Camera-type eye (tissue), 1 donor: ENCODE measurements at places on chromosomes 16 and 17. TPM values are rescaled to one million over a fixed set of nuclear protein-coding genes. Genes with fewer than 3 reads are reported as not detected.

DOC2A gene
- total RNA-seq = 2.7 TPM

ST6GALNAC2 gene
- total RNA-seq = 28.5 TPM

ZKSCAN2 gene
- 21.2 TPM for total RNA-seq

PIPOX gene
- total RNA-seq = 5.3 TPM

HOXB7 gene
- total RNA-seq = not detected

PLEKHH3 gene
- 20.6 TPM for total RNA-seq

IRX5 gene
- 19.3 TPM for total RNA-seq

ABAT gene
- total RNA-seq = 42.9 TPM

NPIPB13 gene
- total RNA-seq = not detected

P2RX1 gene
- 1.0 TPM for total RNA-seq

TP53TG3F gene
- total RNA-seq = not detected

KLHL10 gene
- total RNA-seq = 0.16 TPM

ABCA8 gene
- total RNA-seq = 66.8 TPM

HAS3 gene
- 4.1 TPM for total RNA-seq

NOG gene
- 10.2 TPM for total RNA-seq

SOX8 gene
- 58.4 TPM for total RNA-seq

CHST5 gene
- 1.6 TPM for total RNA-seq

ACSM2A gene
- total RNA-seq = not detected

NUP88 gene
- total RNA-seq = 87.0 TPM

CCL14 gene
- 0.60 TPM for total RNA-seq

C17orf78 gene
- total RNA-seq = not detected

IRX3 gene
- 6.7 TPM for total RNA-seq

KRTAP2-1 gene
- not detected for total RNA-seq

GRB7 gene
- total RNA-seq = 1.3 TPM

CUEDC1 gene
- 37.1 TPM for total RNA-seq

CCR7 gene
- not detected for total RNA-seq

TEX14 gene
- 0.71 TPM for total RNA-seq

HP gene
- 0.55 TPM for total RNA-seq

TNFRSF12A gene
- total RNA-seq = 10.3 TPM

FBXL19 gene
- 23.4 TPM for total RNA-seq

TMC8 gene
- 4.8 TPM for total RNA-seq

ITGAX gene
- 1.8 TPM for total RNA-seq

KRT17 gene
- total RNA-seq = 39.9 TPM

ALOX12B gene
- total RNA-seq = 0.99 TPM

KIFC3 gene
- total RNA-seq = 84.1 TPM

CACNG3 gene
- 4.6 TPM for total RNA-seq

C16orf46 gene
- total RNA-seq = 2.3 TPM

COQ9 gene
- total RNA-seq = 50.6 TPM

FOXN1 gene
- not detected for total RNA-seq

KRT39 gene
- total RNA-seq = 0.44 TPM

MT3 gene
- total RNA-seq = not detected

FN3K gene
- 19.8 TPM for total RNA-seq
